AG04450 (cell line): ENCODE measurements at places on chromosomes 16 and 17.
A peak's percentile ranks its signal among the peaks of the same experiment; 100 is the strongest.

DNA sequence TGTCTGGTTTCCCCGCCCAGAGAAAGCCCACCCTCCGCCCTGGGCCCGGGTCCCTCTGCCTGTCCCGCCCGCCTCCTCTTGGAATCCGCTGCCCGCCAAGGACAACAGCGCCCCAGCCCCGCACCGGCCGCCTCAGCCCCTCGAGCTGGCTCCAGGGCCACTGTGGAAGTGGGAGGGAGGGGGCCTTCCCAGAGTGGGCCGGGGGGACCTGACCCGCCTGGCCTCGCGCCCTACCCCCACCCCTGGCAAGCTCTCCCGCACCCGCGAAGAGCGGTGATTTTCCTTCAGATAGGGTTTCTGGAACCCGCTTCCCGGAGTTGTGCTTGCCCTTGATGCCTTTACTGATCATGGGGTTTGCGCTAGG is 2.3 kb upstream of the CBX8 start:
- no peak for DNase-seq

DNA sequence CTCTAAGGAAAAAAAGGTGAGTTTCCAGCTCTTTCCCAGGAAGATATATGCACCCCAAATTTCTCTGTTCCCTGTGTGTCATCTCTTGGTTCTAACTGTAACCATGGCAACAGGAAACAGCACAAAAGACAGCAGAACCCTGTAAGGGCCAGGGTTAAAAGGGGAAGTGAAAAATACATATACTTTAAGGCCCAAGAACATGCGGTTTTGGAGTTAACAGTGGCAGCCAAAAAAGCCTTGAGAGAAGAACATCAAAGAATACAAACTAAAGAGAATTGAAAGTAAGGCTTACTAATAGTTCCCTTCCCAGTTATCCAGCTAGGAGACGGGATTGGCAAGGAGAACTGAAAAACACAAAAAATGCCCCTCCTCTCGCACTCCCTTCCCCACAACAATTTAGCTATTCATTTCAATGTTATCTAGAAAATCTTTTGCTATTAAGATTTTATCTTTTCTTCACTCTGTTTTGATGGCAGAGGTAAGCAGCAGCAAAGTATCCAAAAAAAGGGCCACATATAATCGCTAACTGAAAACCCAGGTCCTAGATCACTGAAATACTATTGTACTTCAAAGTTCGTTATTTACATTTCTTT is 1.5 kb downstream of the SPOP start:
- DNase-seq: no peak

- DNase-seq: no peak
Measured at GRCh38 chr17:28385406-28385805, 13.9 kb downstream of the SARM1 start.

- DNase-seq: no peak
Measured at GRCh38 chr17:72580321-72581127, 459.7 kb downstream of the SOX9 start.

DNA sequence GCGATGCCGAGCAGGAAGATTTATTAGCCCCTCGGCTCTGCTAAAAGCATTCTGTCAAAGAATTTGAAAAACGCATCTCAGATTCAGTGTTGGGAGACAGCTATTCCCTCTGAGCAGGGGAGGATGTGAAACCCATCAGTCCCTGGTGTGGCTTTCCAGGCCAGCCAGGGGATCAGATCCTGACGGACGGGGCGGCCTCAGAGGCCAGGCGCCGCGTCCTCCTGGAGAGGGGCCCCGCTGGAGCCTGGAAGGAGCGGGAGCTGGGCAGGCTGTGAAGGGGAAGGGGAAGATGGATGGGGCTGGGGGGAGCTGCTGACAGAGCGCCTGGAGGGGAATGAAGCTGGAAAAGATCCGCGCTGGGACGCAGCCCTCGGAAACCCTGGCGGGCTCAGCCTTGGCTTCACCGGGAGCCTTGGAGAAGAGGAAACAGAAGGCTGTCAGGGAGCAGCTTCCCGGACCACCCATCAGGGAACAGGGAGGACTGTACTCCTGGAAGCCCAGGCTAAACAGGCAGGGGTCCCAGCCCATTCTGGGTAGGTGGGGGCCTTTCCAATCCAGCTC is 358.0 kb downstream of the C16orf95 start:
- DNase-seq: no peak

DNA sequence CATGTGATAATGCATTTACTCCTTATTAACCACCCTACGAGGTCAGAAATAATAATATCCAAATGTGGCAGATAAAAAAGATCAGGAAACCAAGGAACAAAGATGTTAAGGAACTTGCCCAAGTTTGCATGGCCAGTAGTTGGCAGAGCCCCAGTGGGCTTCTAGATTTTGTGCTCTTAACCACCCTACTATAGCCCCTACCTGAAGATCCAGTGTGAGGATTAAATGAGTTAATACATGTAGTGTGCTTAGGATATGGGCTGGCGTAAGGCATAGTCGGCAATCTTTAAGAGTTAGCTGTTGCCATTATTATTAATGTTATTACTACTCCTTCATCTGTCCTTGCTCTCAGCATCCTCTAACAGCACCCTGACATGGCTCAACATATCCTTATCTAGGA is 153.4 kb downstream of the SDK2 start:
- DNase-seq: no peak

GRCh38 chr17:3626831-3627768 is 8.9 kb downstream of the SHPK start:
- no peak for DNase-seq

DNA sequence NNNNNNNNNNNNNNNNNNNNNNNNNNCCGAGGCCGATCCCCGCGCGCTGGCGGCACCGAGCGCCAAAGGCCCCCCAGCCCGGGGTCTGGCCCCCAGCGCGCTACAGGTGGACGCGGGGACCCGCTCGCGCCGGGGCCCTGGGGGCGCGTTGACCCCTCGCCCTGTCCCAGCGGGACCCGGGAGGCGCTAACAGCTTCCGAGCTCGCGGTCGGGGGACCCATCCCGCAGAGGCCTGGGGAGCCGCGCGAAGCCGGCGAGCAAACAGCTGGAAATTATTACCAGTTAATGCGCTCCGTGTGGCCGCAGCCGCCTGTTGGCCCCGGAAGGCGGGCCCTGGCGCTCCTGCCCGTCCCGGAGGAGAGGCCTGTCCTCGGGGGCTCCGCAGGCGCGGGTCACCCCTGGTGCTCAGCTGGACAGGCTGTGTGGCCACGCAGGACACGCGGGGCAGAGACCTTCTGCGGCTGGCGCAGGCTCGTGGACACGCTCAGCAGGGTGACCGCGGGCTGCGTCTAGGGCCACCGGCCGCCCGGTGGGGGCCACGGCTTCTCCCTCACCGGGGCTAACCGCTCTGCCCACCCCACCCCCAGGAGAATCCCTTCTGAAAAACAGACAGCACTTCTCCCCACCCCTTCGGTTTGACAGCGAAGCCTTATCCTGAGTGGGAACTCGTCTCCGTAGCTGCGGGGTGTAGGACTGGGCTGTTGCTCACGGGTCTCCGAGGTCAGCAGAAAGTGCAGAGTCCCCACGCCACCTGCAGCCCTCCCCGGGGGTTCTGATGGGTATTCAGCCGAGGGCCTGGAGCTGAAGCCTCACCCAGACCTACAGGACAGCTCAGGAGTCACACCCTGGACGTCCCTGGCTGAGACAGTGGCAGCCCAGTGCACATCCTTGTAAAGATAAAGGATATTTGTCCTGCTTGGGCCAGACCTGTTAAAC is 138.7 kb upstream of the RPH3AL start:
- peak; percentile 34 for DNase-seq

DNA sequence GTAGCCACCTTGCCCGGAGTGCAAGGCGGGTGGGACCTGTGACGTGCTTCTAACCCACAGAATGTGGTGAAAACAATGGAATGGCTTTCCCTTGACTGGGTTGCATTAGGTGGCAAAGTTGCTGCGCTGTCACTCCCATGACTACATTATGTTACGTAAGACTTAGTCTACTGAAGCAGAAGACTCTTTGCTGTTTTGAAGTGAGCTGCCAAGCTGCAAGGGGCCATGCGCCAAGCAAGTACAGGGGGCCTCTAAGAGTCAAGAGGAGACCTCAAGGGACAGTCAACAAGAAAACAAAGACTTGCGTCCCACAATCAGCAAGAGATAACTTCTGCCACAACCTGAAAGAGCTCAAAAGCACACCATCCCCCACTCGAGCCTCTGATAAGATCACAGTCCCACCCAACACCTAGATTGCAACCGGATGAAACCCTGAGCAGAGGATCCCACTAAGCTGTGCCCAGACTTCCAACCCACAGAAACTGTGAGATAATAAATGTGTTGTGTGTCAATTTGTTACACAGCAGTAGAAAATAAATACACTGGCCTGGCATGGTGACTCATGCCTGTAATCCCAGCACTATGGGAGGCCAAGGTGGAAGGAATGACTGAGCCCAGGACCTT is 16.5 kb downstream of the ANKRD11 start:
- no peak for DNase-seq

DNA sequence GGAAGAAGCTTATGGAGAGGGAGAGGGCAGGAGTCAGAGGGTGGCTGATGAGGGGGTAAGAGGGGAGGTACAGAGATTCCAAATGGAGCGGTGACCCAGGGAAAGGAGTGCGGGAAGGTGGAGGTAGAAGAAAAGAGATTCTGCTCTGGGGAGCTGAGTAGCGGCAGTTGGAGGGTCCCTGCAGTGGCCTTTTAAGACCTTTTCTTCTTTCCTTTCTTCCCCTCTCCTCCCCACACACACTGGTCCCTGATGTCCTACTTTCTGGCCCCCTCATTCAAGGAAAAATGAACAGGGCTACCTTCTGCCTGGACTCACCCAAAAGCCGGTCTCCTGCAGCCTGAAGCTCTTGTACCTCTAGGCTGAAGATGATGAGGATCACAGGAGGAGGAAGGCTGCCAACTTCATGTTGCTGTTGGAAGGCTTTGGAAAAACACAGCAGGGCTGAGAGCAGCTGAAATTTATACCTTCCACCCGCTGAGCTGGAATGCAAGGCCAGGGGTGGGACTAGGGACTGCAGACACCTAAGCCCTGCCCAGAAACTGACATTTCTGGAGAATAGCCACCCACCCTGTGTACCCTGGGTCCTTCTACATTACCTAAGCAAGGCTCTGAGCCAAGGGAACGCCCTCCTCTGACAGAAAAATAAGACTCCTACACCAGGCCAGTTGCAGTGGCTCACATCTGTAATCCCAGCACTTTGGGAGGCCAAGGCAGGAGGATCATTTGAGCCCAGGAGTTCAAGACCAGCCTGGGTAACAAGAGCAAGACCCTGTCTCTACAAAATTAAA is 9.4 kb upstream of the HEATR6 start:
- DNase-seq: no peak

DNA sequence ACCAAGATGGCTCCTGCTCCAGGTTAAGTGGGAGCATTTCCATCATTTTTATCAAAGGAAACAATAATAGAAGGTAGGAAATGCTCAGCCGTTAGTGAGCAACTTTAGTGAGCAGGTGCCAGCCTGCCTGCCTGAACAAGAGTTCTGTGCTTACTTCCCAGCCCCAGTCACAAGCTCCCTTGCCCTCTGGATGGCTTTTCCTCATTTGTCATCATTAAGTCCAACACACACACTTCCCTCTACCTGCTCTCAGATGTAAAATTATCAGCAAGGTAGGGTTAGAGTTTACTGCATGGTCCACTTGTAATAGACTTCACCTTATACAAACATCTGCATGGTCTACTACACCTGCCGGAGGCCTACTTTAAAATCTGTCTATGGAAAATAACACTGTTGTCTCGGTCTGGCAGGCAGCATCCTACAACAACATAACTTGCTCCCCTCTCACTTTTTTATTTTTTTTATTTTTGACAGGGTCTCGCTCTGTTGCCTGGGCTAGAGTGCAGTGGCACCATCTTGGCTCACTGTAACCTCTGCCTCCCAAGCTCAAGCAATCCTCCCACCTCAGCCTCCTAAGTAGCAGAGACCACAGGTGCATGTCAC is 12.7 kb downstream of the TEX2 start:
- DNase-seq: no peak

DNA sequence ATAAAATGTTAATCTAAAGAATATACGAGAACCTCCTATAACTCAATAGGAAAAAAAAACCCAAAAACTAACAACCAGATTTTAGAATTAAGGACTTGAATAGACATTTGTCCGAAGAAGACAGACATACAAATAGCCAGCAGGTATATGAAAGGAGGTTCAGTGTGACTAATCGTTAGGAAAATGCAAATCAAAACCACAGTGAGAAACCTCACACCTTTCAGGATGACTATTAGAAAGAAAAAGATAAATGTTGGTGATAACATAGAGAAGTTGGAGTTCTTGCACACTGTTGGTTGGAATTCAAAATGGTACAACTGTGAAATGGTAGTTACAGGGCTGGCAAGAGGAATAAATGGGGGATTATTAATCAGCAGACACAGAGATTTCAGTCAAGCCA is 339.0 kb downstream of the TMEM114 start:
- no peak for DNase-seq

GRCh38 chr17:31753011-31753410 is 106.0 kb downstream of the COPRS start:
- no peak for DNase-seq
